ENCODE measurements at places on chromosomes 3 and 15.

- peak; percentile 18 for DNase-seq
Measured at GRCh38 chr3:9600597-9600996, 47.0 kb upstream of the LHFPL4 start.

GRCh38 chr15:100241572-100242482 is 99.9 kb downstream of the ADAMTS17 start:
- no peak for DNase-seq

GRCh38 chr3:53823956-53824657 is 22.1 kb downstream of the CHDH start:
- no peak for DNase-seq

- DNase-seq = no peak
Measured at GRCh38 chr15:28153492-28154119, 54.5 kb upstream of the OCA2 start.

GRCh38 chr3:14283813-14284438 is 105.3 kb downstream of the LSM3 start:
- DNase-seq = no peak

GRCh38 chr15:92100301-92100700 is 246.8 kb downstream of the SLCO3A1 start:
- no peak for DNase-seq

DNA sequence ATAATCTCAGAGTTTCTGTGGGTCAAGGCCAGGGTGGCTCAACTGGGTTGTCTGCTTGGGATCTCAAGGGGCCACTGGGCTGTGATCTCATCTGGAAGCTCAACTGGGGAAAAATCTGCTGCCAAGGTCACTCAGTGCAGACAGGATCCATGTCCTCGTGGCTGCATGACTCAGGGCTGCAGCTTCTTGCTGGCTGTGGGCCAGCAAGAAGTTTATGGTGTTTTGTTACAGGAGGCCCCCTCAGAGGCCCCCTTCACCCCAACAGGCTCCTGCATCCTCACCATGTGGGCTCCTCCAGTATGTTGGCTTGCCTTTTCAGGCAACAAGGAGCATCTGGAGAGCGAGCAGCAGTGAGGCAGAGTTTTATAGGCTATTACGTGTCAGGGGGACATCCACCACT is 14.6 kb downstream of the OCA2 start:
- no peak for DNase-seq

DNA sequence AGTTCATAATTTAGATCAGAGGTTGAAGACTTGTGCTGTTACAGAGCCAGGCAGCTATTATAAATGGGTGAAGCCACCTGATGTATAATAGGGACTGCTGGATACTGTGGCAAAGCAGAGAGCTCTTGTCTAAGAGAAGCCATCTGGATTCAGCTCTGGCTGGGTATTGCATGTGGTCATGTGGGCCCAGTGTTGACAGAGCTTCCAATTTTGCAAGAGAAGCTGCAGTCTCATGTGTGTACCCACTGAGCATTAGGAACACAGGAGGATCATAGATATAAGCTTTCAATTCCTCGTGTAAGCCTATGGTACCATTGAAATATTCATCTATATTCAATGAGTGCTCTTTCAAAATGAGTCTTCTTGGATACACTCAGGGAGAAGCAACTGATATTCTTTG is 303.9 kb upstream of the SLCO3A1 start:
- DNase-seq = no peak

- no peak for DNase-seq
Measured at GRCh38 chr3:142285083-142285517, 59.7 kb upstream of the GK5 start.

DNA sequence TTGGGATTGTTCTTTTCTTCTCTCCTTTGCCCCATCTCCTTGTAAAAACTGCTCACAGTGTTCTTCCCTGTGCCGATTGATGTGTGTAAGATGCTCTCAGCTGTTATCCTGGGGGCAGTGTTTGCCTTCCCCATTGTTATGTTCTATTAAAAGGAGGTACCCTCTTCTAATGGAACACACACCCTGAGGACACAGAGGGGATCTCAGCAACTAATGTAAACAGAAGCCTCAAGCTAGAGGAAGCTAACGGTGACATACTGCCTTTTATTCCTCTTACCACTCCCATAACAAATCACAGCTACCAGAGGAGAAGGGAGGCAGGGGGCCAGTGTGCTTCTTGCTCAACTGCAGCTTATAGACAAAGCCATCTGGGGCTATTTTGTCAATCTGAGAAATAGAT is 2.2 kb downstream of the TAGLN3 start:
- no peak for DNase-seq

Data from activated CD4-positive, alpha-beta memory T cell treated with anti-CD3 and anti-CD28 coated beads for 36 hours (primary cell).